ENCODE measurements at places on chromosomes 1 and 21. TPM values are rescaled to one million over a fixed set of nuclear protein-coding genes. Genes with fewer than 3 reads are reported as not detected.
A peak's percentile ranks its signal among the peaks of the same experiment; 100 is the strongest.

- DNase-seq = no peak
Measured at GRCh38 chr1:207861442-207862177, 49.3 kb downstream of the CD34 start.

DNA sequence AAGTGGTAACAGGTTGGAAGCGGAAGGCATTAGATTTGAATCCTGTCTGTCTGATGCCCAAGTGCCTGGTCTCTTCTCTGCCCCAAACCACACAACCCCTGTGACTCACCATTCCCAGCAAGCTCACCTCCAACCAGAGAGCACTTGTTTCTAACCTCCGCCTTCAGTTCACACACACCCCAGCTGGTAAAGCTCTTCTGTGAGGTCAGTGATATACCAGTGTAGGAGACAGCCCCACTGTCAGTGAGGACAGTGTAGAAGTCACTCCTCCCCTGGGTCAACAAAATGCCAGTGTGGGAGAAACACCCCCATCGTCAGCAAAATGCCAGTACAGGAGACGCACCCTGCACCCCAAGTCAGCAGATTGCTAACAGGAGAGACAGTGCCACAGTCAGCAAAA is 2.6 kb downstream of the RIMS3 start:
- peak; percentile 12 for DNase-seq

The RGS4 gene
- 36.5 TPM for total RNA-seq

The TSPEAR gene
- not detected for total RNA-seq

The IL20 gene
- total RNA-seq = not detected

The PDC gene
- not detected for total RNA-seq

The S100A5 gene
- total RNA-seq = not detected

The PALMD gene
- total RNA-seq = 0.51 TPM

The SPRR2E gene
- total RNA-seq = not detected

The S100A7 gene
- total RNA-seq = not detected

GRCh38 chr1:60540141-60540540 is 466.6 kb upstream of the C1orf87 start:
- no peak for DNase-seq

- no peak for DNase-seq
Measured at GRCh38 chr1:42152119-42152518, 1.1 kb upstream of the GUCA2B start.

The CACNA1E gene
- not detected for total RNA-seq

- no peak for DNase-seq
Measured at GRCh38 chr21:14602382-14602958, 56.4 kb upstream of the SAMSN1 start.

- peak; percentile 65 for DNase-seq
Measured at GRCh38 chr1:23772049-23772853, 6.0 kb upstream of the PITHD1 start.

GRCh38 chr1:61748566-61748965 is 6.3 kb downstream of the PATJ start:
- no peak for DNase-seq

DNA sequence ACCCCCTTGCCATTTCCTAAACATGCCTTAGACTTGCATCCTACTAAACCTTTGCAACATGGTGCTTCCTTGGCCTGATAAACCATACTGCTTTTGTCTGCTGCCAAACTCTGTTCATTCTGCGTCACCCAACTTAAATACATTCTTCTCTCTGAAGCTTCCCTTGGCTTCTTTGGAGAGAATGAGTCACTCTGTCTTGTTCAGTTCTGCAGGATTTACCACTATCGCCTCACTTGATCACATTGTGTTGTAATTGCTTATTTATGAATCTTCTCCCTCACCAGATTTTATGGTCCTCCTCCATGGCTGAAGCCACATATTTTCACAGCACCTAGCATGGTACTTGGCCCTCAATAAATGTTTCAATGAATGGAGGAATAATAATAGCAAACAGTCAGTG is 21.7 kb upstream of the TUT4 start:
- DNase-seq = peak; percentile 95

The TRIM46 gene
- 4.0 TPM for total RNA-seq

- no peak for DNase-seq
Measured at GRCh38 chr1:82534996-82535395, 734.3 kb downstream of the ADGRL2 start.

GRCh38 chr1:116133696-116134475 is 22.7 kb downstream of the MAB21L3 start:
- DNase-seq = no peak

DNA sequence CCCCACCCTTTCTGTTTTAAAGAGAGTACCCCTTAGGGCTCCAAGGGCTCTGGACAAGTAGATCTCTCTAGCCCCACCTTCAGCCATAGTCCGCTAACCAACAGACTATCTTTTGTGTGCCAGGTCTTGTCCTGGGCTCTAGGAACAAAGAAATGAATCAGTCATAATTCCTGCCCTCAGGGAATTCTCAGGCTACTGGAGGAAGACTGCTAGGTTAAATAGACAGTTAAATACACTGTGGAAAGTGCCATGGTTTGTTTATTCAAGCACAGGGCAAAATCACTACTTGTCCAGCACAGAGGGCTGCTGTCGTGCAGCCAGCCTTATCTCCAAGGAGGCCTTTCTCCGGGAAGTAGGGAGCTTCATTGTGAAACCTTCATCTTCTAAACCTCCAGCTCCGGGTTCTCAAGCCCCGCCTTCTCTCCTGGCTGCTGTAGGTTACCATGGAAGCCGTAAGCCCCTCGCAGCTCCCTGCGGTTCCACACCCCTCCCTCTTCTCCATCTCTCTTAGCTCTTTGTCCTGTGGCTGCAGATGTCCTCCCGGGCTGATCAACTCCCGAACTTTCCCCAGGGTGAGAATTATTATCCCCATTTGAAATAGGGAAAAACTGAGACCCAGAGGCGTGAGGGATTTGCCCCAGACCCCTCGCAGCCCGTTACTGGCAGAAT is 29.8 kb downstream of the SHISAL2A start:
- peak; percentile 44 for DNase-seq

- peak; percentile 57 for DNase-seq
Measured at GRCh38 chr1:44405031-44405797, at the start of gene RNF220. Gene RNF220 (plus strand): TSS chr1:44405255.

DNA sequence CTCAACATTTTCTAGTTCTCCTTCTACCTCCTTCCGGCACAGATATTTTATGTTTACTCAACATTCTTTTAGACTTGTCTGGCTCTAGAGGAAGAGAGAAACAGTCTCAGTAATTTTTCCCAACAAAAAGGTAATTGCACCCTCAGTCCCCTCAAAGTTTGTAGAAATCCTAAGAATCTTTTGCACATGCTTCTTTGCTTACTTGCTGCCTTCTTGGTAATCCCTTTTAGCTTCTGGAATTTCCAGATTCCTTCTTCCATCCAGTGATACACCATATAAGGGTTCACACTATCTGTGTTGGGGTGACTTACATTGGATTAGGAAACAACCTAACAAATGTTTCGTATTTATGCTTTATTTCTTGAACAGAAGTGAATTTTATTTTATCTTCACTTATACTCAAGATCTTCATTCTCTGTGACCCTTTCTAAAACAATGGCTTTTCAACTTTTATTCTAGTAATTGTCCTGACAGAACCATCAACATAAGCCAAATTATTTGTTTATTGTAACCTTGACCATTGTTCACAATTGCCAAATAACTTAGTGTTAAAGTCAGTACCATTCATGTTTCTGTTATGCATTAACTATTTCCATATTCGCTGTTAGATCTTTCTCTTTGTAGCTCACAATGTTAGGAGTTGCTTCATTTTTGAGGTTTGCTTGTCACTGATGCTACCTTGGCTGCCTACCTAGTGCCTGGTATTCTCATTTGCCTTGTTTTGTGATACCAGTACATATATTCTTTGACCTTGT is 238.1 kb downstream of the HMCN1 start:
- DNase-seq = no peak

The AIRE gene
- not detected for total RNA-seq

The CELA3A gene
- total RNA-seq = not detected

DNA sequence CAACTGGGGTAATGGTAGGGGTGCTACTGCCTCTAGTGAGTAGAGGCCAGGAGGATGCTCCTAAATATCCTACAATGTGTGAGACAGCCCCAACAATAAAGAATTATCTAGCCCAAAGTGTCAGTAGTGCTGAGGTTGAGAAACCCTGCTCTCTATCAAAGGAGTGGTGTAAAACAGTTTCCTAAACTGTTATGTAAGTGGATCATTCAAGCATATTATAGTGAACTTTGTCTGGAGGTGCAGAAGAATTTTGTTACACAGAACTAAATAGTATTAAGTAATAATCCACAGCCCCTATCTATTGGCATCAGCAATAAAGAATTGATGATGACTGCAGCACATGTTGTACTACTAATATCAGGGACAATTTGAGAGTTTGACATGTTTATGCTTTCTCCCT is 20.3 kb upstream of the TARS2 start:
- DNase-seq = no peak
